ENCODE measurements at places on chromosomes 4 and X.

DNA sequence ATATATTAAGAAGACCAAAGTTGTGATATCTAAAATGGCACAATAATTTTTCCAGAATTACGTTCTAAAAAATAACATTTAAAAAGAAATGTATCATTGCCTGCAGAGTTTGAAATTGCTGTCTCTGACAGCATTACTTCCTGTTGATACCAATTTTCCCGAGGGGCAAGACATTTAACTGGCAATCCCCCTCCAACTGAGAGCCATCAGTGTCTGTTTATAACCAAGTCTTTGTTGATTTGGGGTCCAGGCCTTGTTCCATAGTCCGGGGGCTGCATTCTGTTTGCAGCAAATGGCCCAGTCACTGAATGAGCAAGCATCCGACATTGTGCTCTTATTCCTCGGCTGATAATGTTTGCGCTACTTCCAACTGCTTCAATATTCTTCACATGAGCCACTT lies 231.5 kb downstream of the NAF1 start:
- DNase-seq, result no peak

DNA sequence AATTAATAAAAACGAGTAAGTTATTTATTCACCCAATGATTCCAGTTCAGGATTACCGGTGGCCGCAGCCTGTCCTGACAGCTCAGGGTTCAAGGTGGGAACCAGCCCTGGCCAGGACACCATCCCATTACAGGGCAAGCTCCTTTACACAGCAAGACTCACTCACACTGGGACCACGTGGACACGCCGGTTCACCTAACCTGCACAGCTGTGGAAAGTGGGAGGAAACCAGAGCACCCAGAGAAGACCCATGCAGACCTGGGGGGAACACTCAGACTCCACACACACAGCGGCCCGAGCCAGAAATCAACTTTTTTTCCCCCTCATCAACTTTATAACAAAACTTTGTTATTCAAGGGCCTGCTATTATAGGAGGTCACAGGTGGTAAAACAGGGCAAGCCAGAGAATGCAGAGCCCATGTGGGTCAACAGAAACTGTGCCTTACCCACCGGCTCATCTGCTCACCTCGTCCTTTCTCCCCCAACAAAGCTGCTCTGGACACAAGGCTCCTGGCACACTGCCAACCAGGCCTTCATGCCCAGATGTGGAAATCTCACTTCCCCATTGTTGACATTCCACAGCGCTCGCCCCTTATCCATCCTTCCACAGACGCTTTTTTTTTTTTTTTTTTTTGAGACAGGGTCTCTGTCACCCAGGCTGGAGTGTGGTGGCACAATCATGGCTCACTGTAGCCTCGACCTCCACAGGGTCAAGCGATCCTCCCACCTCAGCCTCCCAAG lies 8.0 kb upstream of the ODAPH start:
- DNase-seq, result no peak

- DNase-seq, result no peak
Observed at GRCh38 chr4:138241281-138242075, 671 bp downstream of the SLC7A11 start.

- DNase-seq, result no peak
Observed at GRCh38 chrX:52363247-52363883, 5.5 kb upstream of the XAGE2 start.

GRCh38 chr4:165656399-165656798 lies 216.6 kb upstream of the TLL1 start:
- no peak for DNase-seq

Measured in stimulated activated CD4-positive, alpha-beta T cell treated with anti-CD3 and anti-CD28 coated beads, Interleukin-1b, Interleukin-23, amount 100 ng/mL, for 4 hours (primary cell).